ENCODE measurements at places on chromosomes 13 and 19.

DNA sequence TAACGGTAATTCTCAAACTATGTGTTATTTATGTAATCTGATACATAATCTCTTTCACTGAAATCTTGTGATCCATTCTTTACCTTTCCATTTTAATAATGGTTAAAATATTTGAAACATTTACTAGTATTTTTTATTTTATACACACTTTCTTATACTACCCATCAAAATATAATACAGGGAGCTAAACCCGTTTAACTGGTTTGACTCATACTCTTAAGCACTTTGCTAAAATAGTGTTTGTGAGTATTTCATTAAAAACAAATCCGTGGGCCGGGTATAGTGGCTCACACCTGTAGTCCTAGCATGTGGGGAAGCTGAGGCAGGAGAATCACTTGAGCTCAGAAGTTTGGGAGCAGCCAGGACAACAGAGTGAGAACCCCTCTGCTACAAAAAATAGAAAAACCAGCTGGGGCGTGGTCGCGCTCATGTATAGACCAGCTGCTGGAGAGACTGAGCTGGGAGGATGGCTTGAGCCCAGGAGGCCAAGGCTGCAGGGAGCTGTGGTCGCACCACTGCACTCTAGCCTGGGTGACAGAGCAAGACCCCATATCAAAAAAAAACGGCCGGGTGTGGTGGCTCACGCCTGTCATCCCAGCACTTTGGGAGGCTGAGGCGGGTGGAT lies 43.8 kb upstream of the DCUN1D2 start:
- no peak for DNase-seq

DNA sequence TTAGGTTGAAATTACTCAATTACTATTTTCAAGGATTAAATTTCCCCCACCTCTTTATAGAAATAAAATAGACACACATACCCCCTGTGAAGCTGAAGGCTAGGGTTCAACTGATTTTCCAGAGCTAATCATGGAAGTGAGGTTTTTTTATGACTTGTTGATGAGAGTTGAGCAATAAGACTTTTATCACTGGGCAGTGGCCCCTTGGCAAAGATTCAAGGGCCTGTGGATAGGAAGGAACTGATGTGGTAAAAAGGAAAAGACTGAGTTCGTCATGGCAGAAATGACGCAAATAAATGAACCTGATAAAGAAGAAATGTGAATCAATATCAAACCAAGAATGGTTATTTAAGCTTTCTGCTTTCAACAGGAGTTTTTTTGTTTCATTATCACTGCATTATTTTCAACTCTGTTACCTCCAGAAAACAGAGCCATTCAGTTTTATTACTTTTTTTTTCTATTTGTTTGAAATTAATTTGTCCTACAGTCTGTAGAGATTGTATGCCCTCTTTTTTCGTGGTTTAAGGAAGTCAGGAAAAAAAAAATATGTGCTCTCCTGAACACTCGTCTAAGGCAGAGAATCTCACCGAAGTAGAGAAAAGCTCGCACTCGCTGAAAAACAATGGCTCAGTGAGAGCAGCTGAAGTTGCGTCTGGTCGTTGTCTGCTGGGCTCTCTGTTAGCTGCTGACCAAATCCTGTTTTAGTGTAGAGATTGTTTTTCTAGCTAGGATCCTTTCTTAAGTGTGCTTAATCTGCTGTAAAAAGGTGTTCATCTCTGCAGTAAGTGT lies 38.9 kb downstream of the STOML3 start:
- no peak for DNase-seq

- peak; percentile 7 for DNase-seq
Measured at GRCh38 chr13:109610517-109610916, 175.9 kb downstream of the IRS2 start.

- DNase-seq: no peak
Measured at GRCh38 chr19:27858981-27859581, 1353.9 kb downstream of the UQCRFS1 start.

- no peak for DNase-seq
Measured at GRCh38 chr19:58218899-58219298, 9.8 kb upstream of the ZNF544 start.

DNA sequence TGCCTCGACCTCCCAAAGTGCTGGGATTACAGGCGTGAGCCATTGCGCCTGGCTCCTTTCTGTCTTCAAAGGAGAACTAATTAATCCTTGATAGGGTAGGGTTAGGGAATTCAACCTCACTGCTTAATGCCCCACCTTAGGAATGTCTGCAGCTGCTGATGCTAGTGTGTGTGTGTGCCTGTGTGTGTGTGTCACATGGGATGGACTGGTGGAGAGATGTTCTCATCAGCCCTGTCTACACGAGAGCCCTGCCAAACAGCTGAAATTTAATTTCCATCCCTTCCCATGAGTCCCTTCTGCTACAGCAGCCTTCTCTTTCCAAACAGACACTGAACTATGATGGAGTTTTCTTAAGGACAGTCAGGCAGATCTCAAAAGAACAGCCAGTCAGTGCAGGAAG lies 46.5 kb upstream of the CLDN10 start:
- DNase-seq: no peak

- DNase-seq: no peak
Measured at GRCh38 chr13:113500530-113501265, 10.2 kb upstream of the DCUN1D2 start.

GRCh38 chr13:103098535-103098934 lies 32.3 kb upstream of the SLC10A2 start:
- no peak for DNase-seq

DNA sequence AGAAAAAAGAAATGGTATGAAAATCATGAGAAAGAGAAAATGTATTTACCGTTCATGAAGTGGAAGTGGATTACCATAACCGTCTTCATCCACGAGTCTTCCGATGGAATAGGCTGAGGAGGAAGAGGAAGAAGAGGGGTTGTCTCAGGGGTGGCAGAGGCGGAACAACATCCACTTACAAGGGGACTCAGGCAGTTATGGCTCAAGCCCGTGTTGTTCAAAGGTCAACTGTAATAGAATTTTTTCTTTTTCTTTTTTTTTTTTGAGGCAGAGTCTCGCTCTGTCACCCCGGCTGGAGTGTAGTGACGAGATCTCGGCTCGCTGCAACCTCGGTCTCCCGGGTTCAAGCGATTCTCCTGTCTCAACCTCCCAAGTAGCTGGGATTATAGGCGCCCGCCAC lies 16.9 kb upstream of the ADGRL1 start:
- DNase-seq: no peak

DNA sequence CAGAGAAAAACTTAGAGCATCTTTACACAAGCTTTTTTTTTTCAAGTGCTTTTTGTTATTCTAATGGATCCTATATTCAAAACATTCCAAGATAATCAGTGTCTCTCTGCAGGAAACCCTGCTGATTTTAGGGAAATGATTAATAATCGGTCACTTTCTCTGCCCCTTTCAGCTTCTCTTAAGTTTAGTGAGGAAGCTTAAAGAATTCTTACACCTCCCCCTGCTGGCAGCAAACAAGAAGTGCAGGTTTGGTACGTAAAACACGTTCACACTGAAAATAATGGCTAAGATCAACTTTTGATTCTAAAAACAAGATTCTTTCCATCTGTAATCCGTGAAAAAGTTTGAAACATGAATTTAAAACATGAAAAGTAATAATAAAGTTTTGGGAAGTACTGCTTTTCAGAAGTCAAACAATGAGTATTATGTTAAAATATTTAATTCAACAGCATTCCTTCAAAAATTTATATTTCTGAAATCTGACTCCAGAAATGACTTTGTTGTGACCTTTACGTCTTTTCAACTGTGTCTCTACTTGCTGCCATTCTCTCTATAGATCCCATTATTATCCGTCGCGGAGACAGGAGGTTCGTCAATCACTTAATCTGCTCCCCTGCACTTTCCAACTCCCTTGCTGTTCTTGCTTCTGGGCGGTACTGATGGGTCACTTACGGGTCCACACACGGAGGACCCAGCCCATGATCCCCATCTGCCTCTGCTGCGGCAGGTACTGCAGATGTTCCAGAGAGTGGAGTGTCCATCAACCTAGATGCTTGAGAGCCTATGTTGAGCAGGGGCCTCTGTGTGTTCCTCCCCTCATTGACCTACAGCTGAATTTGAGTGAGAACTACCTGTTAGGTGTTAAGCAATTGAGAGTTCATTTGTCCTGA lies 203.1 kb upstream of the EDNRB start:
- peak; percentile 5 for DNase-seq

- DNase-seq: no peak
Measured at GRCh38 chr19:10643172-10643967, 10.8 kb upstream of the ILF3 start.

GRCh38 chr13:112722433-112723263 lies 32.8 kb downstream of the ATP11A start:
- DNase-seq: no peak

DNA sequence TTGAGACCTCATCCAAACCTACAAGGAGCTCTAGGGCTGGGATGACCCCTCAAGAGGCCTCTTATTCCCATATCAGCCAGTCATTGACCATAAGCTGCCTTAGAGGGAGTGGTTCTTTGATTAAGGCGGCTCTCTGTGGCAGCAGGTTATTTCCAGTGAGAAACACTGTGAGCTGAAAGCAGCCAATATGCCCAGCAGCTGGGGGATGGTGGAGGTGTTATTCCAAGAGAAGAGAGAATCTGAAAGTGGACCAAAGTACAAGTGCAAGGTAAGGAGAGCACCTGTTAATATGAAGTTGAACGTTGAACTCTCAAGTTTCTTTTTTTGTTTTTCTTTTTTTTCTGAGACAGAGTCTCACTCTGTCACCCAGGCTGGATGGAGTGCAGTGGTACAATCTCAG lies 20.2 kb upstream of the FNDC3A start:
- DNase-seq: no peak

DNA sequence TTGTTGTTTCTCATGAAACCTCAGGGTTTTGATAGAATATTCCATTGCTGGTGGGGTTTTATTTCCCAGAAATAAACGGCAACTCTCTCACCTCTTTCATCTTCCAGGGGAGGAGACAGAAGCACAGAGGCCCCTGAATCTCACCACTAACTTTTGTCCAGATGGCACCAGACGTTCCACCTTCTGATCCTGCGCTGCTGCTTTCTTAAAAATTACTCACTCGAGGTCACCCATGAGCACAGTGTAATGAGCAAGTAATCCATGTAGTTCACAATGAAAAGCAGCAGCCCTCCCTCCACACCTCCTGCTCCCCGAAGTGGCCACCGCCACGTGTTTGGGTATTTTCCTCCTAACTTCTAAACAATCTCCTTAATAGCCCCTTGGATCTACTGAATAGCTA lies 51.3 kb downstream of the TEX29 start:
- DNase-seq: no peak

DNA sequence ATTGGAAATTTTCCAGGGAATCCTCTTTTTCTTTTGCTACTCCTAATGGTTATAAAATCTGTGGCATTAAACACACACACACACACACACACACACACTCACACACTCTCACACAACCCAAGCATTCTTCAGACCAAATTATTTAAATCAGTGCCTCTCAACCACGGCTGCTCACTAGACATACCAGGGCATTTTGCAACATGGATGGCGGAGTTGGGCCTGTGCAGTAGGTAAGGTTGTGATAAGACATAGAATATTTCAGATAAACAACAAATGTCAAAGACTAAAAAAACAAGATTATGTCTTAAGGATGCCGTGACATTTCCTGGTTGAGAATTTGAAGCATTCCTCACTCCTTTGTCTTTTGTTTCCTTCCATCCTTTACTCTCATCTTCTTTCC lies 443.1 kb downstream of the MYO16 start:
- no peak for DNase-seq

- DNase-seq: no peak
Measured at GRCh38 chr19:14673088-14673487, 1.6 kb downstream of the ADGRE3 start.

- DNase-seq: no peak
Measured at GRCh38 chr19:8459520-8460270, 14.9 kb downstream of the HNRNPM start.

GRCh38 chr13:68908879-68909278 lies 1198.7 kb upstream of the ATXN8OS start:
- no peak for DNase-seq

GRCh38 chr13:48232420-48233045 lies 473 bp upstream of the ITM2B start:
- no peak for DNase-seq

DNA sequence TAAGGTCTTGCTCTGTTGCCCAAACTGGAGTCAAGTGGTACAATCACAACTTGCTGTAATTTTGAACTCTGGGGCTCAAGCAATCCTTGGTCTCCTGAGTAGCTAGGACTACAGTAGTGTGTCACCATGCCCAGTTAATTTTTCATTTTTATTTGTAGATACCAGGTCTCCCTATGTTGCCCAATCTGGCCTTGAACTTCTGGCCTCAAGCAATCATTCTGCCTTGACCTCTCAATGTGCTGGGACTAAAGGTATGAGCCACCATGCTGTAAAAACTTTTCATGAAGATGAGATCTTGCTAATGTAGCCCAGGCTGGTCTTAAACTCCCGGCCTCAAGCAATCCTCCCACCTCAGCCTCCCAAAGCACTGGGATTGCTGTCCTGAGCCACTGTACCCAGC lies 15.1 kb upstream of the NAA16 start:
- DNase-seq: no peak

DNA sequence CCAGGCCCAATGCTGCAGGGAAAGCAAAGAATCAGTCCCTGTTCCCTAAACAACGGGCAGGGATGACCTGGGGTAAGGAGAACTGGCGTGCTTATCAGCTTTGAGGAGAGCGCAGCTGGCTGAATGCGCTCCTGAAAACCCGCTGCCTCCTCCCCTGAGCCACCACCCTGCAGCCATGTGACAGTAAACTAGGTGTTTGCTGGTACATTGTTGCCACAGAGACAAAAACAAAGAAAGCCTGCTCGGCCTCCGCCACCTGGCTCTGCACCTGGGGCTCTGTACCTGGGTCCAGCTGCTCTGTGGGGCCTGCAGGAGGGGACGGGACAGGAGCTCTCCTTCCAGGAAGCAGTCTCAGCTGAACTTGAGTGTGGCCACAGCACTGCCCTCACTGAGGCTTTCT lies 21.8 kb downstream of the MCF2L start:
- DNase-seq: no peak

DNA sequence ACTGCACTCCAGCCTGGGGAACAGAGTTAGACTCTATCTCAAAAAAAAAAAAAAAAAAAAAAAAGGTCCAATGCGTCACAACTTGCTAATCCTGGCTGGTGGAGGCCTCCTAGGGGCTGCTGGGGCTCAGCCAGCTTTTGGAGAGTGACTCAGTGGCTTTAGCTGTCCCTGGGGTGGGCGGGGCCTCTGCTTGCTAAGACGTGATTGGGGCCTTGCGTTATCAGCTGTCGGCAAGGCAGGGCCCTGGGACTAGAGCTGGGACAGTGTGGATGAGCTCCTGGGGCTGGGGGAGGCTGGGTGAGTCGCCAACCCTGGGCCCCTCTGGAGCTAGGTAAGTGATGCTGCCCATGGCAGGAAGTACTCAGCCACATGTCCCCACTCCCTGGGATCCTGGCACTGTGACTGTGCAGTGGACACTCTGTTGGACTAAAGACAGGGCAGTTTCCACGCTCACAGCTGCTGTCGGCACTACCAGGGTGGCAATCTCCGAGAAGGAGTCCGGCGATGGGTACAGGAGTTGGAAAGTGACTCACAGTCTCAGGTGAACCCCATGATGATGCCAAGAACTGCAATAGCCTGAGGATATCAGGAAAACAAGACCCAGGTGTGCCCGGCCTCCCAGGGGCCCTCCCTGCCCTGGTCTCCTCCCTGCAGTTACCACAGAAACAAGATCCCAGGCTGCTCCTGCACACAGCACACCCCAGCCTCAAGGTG lies 32.2 kb downstream of the F2RL3 start:
- DNase-seq: no peak

GRCh38 chr19:23286477-23286876 lies 36.3 kb upstream of the ZNF724 start:
- DNase-seq: no peak

GRCh38 chr13:48110931-48111721 lies 16.2 kb upstream of the MED4 start:
- no peak for DNase-seq

- DNase-seq: no peak
Measured at GRCh38 chr19:34468409-34468808, 13.1 kb upstream of the WTIP start.

All from T-helper 2 cell (primary cell).